Non-pigmented ciliary epithelial cell (primary cell): ENCODE measurements at places on chromosomes 4 and X.

- DNase-seq = no peak
Observed at GRCh38 chr4:137649711-137650450, 117.6 kb upstream of the PCDH18 start.

GRCh38 chr4:85496126-85496849, 21.3 kb downstream of the ARHGAP24 start:
- no peak for DNase-seq

DNA sequence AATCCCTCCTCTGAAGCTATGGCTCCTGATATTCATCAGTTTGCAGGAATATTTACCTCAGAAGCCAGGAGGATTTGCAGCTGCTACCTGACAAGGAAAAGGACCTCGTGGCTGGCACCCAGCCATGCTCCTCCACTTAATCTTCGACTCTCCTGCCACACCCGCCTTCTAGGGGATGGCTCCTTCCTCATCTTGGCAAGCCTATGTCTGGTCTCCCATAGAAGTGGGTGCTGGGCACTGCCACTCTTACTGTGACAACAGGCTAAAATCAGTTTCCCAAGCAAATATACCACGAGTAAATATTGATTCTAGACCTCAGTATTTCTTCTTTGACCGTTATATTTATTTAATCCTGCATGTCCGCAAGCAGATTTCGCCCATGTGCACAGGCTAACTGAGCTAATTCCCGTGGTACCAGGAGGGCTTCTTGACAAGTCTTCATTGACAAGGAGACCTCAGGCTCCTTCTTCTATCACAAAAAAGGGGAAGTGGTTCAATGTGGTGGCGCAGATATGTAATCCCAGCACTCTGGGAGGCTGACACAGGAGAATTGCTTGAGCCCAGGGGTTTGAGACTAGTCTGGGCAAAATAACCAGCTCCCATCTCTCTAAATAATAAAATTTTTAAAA, 52.6 kb upstream of the DCTD start:
- no peak for DNase-seq

GRCh38 chr4:6474053-6474568, 1.7 kb upstream of the PPP2R2C start:
- DNase-seq = no peak

GRCh38 chr4:187289371-187289770, 565.7 kb upstream of the FAT1 start:
- no peak for DNase-seq

- no peak for DNase-seq
Observed at GRCh38 chr4:52989865-52990264, 127.7 kb downstream of the RASL11B start.

DNA sequence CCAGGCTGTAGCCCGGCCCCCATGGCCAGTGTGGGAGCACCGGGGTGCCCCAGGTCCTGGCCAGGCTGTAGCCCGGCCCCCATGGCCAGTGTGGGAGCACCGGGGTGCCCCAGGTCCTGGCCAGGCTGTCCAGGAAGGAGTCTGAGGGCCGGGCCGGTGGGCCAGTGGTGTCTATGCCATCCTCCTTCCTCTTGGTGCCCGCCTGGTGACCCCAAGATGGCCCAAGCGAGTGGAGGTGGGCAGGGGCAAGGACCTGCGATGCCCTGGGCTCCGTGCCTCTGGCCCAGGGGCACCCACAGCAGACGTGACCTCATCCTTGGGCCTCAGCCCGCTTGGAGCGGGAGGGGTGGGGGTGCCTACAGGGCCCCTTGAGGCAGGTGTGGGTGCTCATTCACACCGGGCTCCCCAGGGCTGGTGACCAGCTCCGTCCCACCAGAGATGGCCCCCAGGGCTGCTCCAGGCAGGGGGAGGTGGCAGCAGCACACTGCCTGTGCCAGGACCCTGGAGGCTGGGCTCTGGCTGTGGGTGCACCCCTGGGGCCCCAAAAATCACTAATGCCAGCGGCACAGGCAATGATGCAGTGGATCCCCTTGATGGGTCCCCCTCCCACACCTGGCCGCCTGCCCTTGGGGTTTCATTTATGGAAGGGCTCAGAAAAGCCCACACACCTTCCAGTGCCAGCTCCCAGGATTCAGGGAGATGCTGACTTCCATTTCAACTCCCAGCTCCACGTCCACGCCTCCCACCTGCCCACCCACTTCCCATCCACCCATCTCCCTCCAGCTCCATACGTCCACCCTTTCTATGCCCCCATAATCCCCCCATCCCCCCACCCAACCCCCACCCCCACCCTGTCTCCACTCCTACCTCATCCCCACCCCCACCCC, 35.8 kb downstream of the TACC3 start:
- no peak for DNase-seq

DNA sequence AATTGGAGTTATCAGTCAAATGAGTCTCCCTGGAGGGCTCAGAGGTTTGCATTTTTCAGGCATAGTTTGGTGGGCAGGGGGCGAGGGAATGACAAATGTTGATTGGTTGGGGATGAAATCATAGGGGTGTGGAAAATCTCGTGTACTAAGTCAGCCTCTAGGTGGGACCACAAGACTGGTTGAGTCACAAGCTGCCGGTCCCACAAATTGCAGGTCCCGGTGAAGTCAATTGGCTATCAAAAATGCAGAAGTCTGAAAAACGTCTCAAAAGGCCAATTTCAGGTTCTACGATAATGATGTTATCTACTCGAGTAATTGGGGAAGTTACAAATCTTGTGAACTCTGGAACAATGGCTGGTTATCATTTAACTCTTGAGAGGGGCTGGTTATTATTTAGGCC, 98.8 kb upstream of the DHX15 start:
- DNase-seq = no peak

- DNase-seq = no peak
Observed at GRCh38 chrX:106281383-106281782, 113.3 kb downstream of the PWWP3B start.

DNA sequence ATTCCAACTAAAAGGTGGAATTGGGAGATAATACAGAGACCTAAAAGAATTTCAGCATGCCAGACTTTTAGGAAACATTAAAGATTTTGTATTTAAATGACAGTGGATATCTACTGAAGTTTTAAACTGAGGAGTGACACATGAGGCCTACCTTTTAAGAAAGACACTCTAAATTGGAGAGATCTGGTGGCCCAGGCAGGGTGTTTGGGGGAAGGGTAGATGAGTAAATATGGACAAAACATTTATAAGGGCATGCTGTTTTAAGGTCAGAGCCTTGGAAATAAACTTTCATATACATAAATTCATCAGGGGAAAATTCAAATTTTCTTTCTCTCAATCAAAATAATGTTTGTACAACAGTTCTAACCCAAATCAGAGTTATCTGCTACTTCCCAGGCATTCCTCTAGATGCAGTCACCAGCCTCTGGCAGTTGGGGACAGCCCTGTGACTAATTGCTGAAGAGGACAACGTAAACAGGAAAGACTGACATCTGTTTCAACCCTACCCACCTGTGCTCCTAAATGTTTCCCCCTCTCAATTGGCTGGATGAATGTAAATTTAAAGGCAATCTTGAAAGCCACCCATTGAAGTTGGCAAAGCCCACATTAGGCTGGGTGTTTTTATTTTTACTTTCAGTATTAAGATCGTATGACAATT, 1646.9 kb upstream of the ADGRL3 start:
- peak; percentile 18 for DNase-seq

GRCh38 chr4:140861359-140862176, 105.4 kb upstream of the TBC1D9 start:
- DNase-seq = peak; percentile 75

GRCh38 chr4:7254736-7255487, 62.6 kb downstream of the SORCS2 start:
- DNase-seq = no peak

DNA sequence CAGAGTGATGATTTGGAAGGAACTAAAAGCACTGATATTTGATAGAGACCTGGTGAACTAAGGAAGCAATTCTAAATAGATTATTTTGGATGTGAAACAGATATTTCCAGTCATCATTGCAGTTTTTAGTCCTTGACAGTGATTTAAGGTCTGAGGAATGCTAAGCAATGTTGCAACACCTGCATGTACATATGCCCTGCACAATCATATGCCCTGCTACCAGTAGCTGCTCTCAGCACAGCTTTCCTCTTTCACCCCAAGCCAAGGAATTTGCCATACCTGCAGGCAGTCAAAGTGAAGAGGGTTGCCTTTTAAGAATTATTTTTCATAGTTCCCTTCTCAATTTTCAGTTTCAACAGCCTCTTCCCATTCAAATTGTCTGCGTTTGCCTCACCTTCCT, 8.7 kb upstream of the FAM47A start:
- DNase-seq = no peak

GRCh38 chr4:133903029-133903428, 298.6 kb downstream of the PABPC4L start:
- DNase-seq = no peak

GRCh38 chr4:71235311-71236201, 103.3 kb upstream of the SLC4A4 start:
- DNase-seq = no peak

GRCh38 chr4:150722908-150723362, 141.0 kb downstream of the MAB21L2 start:
- DNase-seq = no peak

DNA sequence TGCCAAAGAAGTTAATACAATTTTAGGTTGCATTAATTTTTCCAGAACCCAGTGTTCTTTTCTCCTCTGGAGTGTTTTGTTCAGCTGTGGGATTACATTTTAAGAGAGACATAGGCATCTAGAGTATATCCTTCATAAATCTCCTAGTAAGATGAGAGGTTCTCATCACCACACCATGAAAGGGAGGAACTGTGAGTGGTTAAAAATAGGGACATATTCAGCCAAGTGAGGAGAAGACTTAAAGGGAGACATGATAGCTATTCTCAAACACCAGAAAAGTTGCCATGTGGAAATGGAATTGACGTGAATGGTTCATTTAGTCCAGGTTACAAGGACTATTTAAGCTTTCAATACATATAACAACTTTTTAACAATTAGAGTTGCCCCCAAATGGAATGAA, 6.5 kb upstream of the MRPL1 start:
- no peak for DNase-seq

- peak; percentile 79 for DNase-seq
Observed at GRCh38 chr4:183118585-183118984, 19.5 kb downstream of the WWC2 start.

GRCh38 chr4:185183622-185184281, 20.0 kb downstream of the CFAP97 start:
- DNase-seq = peak; percentile 76

GRCh38 chr4:111986095-111986494, 159.2 kb upstream of the FAM241A start:
- DNase-seq = no peak

DNA sequence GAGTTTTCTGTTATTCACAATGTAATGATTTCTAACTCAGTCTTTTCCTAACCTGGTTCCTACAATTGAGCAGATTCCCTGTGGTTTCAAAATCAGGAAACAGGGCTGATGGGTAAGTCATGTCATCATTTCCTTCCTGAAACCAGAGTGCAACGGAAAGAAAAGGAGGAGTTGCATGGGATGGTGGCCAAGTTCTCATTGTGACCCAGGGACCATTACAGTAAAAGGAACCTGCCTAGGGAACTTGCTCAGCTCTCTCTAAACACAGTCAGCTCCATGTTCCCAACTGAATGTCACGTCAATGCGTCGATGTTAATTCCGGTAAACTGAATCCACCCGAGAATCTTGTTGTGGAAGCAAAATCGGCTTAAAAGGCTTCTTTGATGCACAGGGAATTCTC, 51.2 kb downstream of the LGI2 start:
- DNase-seq = no peak

DNA sequence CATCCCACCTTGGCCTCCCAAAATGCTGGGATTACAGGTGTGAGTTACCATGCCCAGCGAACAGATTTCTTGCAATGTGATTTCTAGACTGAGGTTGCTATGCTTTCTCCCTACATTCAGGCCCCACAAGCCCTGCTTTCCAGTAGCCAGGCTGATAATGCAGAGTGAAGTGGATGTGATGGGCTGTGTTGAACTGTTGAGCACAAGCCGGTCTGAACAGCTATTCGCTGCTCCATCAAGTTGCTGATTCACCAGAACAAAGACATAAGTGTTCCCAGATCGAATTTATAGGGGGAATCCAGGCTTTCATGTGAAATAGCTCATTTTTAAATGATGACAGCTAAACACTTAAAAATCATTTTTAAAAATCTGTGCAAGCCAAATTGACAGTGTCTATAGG, 8.0 kb downstream of the NIPAL1 start:
- no peak for DNase-seq

DNA sequence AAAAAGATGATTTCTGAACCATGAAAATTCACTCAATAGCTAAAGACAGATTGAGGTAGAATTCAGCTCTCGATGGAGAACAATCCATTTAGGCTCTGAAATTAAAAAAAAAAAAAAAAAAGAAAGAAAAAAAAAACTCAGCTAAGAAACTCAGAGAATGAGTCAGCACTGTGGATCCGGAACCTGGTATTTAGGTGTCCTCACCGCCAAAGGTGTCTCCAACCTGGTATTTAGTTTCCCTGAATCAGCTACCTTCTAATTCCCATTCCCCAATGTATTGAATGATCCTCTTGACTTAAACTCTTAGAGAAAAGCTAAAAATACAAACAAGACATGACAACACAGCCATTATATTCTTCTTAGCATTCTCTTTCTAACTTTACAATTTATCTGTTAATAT, 150.3 kb upstream of the RASGEF1B start:
- no peak for DNase-seq

DNA sequence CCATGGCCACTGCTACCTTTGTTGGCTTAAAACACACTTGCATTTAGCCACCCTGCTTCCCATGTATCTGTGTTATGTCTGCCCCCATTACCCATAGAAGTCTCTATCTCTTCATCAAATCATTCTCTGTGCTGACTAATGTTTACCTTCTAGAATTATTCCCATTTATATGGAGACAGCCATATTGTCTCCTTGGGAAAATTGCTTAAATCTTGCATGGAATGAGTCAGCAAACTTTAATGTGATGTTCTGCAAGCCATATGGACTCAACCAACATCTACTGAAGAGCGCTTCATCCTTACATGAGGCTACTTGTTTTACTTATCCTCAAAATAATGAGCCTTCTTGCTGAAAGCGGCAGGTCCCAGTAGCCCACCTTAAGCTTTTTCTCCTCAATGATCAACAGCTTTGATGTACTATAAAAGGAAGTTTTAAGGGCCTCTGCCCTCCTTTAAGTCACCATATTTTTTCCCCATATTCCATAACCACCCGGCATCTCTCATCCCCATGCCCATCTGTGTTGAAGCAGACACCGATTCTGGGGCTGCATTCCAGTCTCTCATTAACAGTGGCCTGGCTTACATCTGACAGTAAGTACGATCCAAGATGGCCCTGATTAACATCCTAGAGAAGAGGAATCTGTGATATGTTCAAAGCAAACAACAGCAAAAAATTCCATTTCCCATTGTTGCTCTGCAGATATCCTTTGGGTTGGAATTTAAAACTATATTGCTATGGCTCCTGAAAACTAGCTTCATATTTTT, 130.4 kb downstream of the ARHGAP6 start:
- no peak for DNase-seq

DNA sequence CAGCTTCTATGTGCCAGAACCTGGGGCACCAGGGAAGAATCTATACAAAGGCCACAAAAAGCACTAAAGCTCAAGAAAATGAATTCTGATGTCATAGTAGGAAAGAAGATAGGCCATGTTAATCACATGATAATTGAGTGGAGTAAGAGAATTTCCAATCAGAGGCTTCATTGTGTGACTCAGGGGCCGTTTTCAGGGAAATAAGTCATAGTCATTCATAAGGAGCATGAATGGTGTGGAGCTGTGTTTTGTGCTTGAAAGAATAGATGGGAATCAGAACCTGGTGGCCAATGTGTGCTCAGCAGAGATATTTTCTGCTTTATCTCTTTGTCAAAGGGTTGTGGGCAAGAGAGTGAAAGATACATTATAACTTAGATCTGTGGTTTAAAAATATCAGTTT, 102.4 kb upstream of the ZDHHC15 start:
- DNase-seq = no peak
